ENCODE measurements at places on chromosomes 2 and 18.

DNA sequence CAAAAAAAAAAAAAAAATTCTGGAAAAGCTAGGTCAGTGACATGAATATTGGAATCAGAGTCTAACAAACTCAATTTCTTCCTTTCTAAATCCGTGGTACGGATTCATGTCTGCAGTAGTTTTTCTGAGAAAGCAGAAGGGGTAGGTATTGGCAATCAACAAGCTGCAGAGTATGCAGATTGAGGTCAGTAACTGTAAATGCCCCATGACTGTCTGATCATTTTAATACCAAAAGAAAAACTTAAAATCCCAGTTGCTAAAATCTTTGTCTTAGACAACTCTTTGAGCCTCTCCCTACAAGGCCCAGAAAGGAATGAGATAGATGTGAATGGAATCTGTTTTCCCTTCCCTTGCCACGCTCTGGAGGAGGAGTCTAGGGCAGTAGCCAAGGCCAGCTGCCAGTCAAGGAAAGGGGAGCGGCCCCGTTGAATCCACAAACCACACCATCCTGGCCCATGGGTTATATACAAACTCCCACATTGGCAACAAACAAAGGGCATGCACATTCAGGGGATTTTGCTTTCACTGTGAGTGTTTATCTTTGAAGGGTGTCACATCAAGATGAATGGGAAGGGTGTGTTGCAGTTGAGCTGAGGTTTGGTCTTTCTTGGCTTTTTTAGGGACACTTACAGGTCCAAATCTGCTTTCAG lies 6.1 kb upstream of the CASP8 start:
- DNase-seq, result peak; percentile 62

DNA sequence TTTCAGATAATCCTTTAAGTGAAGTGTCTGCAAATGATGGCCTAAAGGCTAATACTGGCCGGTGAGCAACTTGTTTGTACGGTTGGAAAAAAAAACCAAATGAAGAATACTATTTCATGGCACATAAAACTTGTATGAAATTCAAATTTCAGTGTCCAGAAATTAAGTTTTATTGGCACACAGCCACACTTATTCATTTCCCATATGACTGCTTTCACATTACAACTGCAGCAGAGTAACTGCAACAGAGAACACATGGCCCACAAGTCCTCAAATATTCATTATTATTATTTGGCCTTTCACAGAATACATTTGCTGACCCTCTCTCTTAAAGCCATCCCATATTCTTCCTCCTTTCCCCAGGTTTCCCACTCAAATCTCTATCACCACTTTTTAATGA lies 1268.6 kb downstream of the LRP1B start:
- no peak for DNase-seq

DNA sequence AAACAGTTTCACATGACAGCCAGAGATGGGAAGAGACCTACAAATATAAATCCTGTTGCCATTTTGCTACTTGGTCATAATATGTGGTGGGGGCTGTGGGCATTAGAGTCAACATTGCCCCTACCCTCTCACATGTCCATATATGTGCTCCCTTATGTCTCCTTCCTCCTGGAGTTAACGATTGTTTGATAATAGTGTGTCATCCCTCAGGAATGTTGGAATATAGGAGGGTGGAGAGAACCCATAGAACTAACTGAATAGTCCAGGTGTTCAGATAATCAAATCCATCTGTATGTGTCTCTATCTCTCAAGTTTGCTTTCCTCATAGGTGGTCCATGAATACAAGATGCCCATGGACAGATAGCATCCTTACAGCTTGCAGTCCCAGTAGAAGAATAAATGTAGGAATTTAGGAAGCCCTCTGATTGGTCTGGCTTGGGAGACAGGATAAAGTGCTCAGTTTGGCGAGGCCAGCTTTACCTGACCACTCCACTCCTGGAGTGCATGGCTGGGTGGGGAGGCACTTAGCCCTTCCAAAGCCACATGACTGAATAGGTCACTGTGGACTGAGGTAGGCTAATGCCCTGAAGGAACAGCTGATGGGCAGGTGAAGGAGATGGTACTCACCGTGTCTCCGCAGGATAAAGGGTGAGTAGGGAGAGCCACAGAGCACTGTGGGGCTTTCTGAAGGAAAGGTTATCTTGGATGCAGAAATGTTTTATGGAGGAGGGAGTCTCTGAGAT lies 166.9 kb downstream of the CDCA7 start:
- peak; percentile 1 for DNase-seq

DNA sequence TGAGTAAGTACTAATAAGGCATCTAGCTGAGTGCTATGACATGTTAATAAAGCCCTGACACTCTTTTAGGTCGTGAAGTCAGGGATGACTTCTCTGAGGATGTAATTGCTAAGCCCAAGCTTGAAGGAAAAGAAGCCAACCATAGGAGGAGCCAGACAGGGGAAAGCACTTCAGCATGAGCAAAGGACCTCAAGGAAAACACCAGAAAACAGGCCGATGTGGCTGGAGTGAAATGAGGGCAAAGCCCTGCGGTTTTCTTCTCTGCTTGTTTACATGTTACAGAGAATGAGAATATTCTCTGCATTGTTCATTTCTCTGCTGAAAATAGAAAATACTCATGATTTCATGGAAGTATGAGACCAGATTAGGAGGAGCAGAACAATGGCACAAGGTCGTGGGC lies 112.5 kb upstream of the ARHGAP28 start:
- DNase-seq, result peak; percentile 43

DNA sequence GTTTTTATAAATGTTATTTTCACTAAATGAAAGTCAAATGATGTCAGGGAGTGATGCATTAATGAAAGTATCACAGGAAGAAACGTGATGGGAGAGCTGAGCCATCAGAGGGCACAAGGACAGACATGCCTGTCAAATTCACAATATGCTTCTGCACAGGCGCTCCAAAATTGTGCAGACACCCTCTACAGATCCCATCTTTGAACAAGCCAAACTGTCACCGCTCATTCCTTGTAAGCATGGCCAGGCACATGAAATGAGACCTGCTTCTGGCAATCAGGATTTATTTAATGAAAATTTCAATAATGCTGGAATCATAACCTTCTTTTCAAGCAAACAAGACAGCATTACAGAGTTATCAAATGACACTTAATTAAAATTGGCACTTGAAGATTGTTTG lies 20.4 kb upstream of the FSHR start:
- no peak for DNase-seq

DNA sequence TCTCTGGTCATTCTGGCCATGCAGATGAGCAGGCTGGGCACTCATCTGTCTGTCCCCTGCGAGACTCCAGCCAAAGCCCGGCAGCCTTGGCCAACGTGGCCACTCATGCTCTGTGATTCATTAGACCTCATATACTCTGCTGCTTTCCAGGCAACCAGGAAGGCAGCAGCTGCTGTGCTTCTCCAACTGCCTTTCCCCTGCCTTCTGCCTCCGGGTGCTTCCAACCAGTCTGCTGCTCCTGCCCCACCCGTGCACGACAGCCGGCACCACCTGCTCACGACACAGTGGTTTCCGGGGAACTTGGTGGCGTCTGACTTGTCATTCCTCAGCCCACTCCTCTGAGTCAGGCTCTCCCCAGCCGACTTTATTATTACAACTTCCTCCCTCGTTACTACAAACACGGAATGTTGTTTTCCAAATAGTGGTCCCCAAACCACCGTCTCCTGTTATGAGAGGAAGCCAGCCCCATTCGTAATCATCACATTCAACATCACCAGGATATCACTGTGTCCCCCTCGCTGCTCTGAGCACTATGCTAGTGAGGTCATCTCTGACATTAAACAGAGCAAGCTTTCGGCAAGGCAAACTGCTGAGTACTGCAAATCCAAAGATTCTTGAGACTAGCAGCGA lies 392.4 kb downstream of the ALK start:
- peak; percentile 74 for DNase-seq

GRCh38 chr2:207331674-207332073 lies 165.9 kb upstream of the KLF7 start:
- no peak for DNase-seq

- DNase-seq, result peak; percentile 91
Observed at GRCh38 chr2:180015951-180016709, 9.0 kb upstream of the CWC22 start.
